ENCODE measurements at places on chromosomes 13 and 19.

GRCh38 chr13:37910790-37911189, 41.2 kb upstream of the TRPC4 start:
- DNase-seq, result no peak

- no peak for DNase-seq
Observed at GRCh38 chr19:35732540-35733179, 9.6 kb downstream of the IGFLR1 start.

- no peak for DNase-seq
Observed at GRCh38 chr19:40466985-40467734, at the start of gene SPTBN4. Gene SPTBN4, plus strand, starts transcription at chr19:40467001. Its CDS starts 5,621 bp downstream, at chr19:40472622.

DNA sequence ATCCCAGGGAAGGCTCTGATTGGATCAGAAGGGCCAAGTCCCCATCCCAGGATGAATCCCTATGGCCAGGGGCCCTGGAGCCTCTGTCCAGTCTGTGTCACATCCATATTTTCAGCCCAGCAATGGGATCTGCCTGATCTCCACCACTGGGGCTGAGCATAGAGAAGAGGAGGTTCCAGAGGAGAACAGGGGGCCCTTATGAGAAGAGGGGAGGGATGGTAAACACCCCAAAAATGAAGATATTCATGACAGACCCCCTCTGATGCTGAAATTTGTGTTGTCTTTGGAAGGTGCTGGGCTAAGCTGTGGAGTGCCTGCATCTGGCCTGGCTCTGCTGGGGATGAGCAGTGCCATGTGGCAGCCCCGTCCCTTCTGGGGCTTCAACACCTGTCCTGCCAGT, 14.5 kb downstream of the KLHL26 start:
- DNase-seq, result no peak

DNA sequence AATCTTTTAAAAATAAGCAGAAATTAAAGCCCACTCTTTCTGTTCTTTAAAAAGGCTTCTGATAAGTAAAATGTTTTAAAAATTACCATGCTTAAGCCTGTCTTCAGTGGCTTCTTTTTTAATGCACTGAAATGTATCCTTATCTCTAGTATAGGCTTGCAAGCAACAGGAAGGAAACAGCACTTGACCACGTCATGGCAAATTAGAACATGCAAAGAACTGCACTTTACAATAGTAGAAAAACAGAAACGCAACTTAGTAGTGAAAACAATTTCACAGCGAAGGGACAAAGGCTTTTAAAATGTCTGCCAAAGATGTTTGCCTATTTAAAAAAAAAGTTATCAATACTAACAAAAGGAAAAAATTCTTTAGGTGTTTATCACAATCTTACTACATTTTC, 36.3 kb downstream of the ELF1 start:
- DNase-seq, result no peak

DNA sequence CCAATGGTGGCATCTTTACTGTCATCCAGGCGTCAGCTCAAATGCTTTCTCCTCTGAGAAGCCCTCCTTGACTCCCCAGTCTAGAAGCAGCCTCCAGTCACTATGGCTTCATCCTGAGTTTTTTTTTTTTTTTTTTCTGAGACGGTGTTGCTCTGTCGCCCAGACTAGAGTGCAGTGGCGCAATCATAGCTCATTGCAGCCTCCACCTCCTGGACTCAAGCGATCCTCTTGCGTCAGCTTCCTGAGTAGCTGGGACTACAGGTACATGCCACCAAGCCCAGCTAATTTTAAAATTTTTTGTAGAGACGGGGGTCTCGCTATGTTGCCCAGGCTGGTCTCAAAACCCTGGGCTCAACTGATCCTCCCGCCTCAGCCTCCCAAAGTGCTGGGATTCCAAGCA, 4.2 kb downstream of the NRTN start:
- no peak for DNase-seq

GRCh38 chr19:38942471-38943181, 11.9 kb downstream of the MRPS12 start:
- DNase-seq, result no peak

DNA sequence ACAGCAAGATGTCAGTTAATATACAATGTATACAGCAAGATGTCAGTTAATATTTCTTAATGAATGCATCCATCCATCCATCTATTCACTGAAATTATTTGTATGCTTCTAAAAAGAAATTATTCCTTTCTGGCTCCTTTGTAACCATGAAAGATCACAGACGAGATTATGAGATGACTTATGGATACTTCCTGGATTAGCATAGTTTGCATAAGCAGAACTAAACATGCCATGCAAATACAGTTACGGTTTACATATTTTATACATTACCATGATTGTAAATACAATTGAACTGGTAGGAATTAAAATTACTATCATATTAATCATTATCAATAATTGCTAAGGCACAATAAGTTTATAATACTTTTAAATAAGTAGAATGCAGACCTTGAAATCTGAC, 32.7 kb downstream of the NALCN start:
- DNase-seq, result no peak

DNA sequence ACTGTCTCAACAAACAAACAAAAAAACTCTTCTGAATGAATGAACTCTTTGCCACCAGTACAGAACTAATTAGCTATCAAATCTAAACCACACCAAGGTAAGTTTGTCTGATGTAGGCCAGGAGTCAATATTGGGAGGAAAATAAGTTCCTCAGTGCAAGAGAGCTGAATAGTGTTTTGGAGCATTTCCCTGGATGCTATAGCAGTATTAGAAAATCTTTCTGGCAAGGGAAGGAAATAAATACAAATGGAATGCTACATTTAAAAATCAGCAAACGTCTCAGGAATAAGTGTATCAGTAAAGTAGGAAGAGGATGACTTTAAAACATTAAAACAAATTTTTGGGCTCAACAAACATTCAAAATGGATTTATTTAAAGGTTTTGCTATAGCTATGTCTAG, 81.3 kb upstream of the TMTC4 start:
- peak; percentile 9 for DNase-seq

- DNase-seq, result no peak
Observed at GRCh38 chr13:67726979-67727378, 496.8 kb upstream of the PCDH9 start.

GRCh38 chr19:29502581-29502850, 23.3 kb upstream of the VSTM2B start:
- no peak for DNase-seq

- DNase-seq, result no peak
Observed at GRCh38 chr13:20525144-20525600, 485 bp downstream of the CRYL1 start.

- DNase-seq, result no peak
Observed at GRCh38 chr19:30691819-30692166, 319.6 kb downstream of the ZNF536 start.

DNA sequence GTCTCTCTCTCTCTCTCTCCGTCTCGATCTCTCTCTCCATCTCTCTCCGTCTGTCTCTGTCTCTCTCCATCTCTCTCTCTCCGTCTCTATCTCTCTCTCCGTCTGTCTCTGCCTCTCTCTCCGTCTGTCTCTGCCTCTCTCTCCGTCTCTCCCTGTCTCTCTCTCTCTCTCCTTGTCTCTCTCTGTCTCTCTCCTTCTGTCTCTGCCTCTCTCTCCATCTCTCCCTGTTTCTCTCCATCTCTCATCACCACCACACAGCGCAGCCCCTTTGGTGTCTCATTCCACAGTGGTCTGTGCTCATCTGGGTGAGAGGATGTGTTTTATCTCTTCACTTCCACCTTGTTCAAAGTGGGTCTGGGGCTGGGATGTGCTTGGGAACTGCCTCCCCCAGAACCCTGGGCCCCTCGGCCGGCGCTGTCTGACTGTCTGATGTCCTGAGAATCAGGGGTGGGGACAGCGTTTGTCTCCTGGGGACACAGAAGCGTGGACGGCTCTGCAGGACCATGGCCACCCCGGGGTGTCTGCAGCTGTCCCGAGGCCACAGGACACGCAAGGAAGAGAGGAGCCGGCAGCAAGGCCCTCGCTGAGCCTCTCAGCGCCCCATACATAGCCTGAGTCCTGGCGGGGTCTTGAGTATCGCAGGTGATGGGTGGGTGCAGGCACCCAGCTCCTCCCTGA, 40.2 kb upstream of the C13orf46 start:
- DNase-seq, result no peak

- DNase-seq, result no peak
Observed at GRCh38 chr19:54373781-54374631, 9.3 kb upstream of the LAIR1 start.

- no peak for DNase-seq
Observed at GRCh38 chr19:17411801-17412200, 6.4 kb upstream of the BST2 start.

GRCh38 chr19:58519087-58519354, 589 bp downstream of the ZBTB45 start:
- peak; percentile 49 for DNase-seq

DNA sequence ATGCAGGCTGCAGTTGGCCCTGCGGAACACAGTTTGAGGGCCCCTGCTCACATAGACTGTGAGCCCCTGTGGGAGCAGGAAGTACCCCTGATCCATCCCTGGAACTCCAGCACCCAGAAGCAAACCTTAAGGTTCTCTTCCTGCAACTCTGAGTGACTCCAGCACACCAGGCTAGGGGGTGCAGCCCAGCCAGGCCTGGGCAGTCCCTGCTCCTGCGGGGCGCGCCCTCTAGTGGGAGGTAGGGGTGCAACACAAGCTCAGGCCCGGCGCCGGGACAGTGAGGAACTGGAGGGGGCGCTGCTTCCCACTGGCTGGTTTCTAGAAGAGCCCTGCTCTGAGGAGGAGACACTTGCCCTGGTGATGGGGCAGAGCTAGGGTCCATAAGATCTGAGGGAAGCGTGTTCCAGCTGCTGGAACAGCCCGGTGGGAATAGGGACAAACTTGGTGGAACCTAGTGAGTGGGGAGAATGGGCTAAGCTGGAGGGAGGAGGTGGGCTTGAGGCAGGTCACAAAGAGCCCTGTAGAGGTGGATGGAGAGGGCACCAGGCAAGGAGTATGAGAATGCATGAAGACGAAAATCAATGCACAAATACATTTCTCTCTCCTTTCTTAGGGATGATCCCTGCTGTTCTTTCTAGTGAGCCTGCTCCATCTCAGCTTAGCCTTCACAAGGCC, 5.0 kb downstream of the ZSCAN5A start:
- DNase-seq, result peak; percentile 3

GRCh38 chr19:19094513-19094912, 30.7 kb downstream of the SLC25A42 start:
- no peak for DNase-seq

DNA sequence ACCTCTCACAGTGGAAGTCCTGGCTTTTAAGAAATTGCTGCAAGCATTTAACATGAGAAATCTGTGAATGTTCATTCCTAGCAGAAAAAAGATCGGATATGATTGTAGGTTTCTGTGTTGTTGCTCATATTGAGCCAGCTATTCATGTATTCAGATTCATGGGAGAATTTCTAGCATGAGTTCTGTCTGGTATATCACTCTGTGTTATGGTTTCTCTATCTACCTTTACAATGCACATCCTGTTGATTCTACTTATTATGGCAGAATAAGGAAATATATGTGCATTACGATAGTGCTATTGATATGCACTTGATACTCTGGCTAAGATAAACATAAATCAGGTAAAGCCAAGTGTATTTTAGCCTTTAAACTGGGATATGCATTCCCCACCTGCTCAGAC, 138.2 kb downstream of the KCNRG start:
- DNase-seq, result no peak

GRCh38 chr19:7926021-7926726, at the start of gene CTXN1:
Gene CTXN1, minus strand, starts transcription at chr19:7926135. Its CDS starts 597 bp downstream, at chr19:7925538.
- DNase-seq, result peak; percentile 73

DNA sequence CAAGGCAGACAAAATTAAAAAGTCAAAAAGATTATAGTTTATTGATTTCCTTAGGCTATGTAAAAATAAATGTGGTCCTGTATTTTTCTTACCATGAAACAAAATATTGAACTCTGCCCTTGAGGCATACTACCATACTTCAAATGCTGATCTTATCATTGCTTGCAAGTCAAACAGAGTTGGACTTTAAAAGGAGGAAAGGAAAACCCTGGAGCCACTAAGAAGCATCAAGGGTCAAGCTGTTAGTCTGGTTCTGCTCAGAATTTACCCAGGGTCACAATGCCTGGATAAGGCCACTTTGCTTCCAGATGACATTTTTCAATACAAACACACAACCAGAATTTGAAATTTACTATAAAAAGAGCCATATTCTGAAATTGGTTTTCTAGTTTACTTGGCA, 2.2 kb upstream of the FREM2 start:
- DNase-seq, result no peak

DNA sequence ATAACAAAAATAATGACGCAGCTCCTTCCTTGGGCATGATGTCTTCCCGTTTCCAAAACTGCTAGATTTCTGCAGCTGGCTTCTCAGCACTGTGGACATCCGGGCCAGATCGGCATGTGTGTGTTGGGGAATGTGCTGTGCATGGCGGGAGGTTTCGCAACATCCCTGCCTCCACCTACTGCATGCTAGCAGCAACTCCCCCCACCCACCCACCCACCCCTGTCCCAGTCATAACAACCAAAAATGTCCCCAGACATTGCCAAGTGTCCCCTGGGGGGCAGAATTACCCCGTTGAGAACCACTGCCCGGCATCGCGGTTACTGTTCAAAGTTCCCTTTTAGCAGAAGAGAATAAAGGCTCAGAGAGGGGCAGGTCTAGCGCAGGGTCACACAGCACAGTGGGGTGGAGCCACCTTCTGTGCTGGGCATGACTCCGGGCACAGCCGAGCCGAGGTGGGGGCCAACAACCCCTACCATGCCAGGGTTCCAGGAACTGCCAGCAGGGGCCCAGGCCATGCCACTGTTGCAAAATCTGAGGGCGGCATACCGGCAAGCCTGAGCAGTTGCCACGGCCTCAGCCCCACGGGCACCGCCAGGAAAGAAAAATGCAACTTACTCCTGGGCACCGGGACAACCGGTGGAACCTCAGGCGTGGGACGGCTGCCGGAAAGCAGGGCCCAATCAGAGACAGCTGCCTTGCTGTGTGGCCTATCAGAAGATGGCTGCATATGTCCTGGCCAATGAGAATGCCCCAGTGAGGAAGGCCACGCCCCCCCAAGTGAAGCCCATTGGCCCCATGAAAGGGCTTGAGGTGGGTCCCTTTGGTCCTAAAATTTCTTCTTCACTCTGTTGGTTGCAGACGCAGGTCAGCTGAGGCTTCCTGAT, 22.5 kb upstream of the NFIC start:
- peak; percentile 22 for DNase-seq

- DNase-seq, result no peak
Observed at GRCh38 chr13:49615836-49616675, 12.3 kb upstream of the ARL11 start.

DNA sequence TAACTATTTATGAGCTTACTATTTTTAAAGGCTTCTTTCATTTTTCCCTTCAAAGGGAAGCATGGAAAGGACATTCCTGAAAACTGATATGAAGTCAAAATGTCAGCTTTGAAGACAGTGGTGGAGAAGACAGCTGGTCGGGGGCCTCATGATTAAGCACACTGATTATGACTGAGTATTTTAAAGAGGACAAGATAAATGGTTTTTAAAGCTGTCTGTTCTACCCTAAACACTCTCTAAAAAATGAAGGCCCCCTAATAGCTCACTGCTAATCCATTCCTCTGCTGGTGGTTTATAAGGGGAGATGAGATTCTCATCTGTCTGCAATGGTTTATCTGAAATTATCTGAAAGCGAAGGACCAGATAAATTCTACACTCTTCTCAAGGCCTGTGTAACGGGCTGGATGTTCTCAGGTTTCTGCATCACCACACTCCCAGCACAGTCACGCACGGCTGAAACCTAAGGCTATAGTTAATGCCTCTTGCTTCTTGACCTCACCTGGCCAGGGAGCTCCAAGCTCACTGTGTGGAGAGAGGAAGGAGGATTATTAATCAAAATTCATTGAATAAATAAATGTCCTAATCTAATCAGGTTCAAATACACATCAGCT, 86.9 kb upstream of the DOCK9 start:
- no peak for DNase-seq

Measured in NCI-H345 (cell line).